CD8-positive, alpha-beta memory T cell (primary cell): ENCODE measurements at places on chromosomes 16 and 17.

- DNase-seq: no peak
Measured at GRCh38 chr17:45312477-45313420, 4.1 kb downstream of the MAP3K14 start.

GRCh38 chr16:30535106-30535776 lies 583 bp upstream of the ZNF747 start:
- DNase-seq: no peak

- no peak for DNase-seq
Measured at GRCh38 chr17:39014044-39014794, 47.0 kb upstream of the FBXO47 start.

- DNase-seq: peak; percentile 3
Measured at GRCh38 chr17:55348749-55349354, 72.8 kb downstream of the MMD start.

- no peak for DNase-seq
Measured at GRCh38 chr17:62219221-62219899, 154.3 kb upstream of the MED13 start.

- DNase-seq: peak; percentile 28
Measured at GRCh38 chr17:57408071-57408811, 151.9 kb downstream of the MSI2 start.

GRCh38 chr16:83215406-83216001 lies 588.7 kb downstream of the CDH13 start:
- DNase-seq: peak; percentile 16

DNA sequence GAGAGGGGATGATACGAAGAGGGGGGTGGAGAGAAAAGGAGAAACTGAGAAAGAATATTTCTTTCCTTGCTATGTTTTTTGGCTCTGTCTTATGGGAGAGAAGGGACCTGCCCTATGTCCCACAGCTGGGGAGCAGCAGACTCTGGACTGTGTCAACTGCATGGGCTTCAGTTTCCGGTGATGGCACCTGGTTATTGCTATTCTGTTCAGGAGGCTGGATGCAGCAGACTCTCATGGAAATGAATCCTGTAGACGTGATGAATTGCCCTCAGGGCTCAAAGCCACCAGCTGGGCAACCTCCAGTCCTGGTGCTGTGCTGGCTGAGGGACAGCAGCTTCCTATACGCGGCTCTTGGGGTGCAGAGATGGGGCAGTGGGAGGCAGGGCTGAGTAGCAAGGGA lies 121.2 kb downstream of the HAPSTR1 start:
- no peak for DNase-seq

GRCh38 chr17:38702916-38703741 lies 1.9 kb upstream of the MLLT6 start:
- no peak for DNase-seq

DNA sequence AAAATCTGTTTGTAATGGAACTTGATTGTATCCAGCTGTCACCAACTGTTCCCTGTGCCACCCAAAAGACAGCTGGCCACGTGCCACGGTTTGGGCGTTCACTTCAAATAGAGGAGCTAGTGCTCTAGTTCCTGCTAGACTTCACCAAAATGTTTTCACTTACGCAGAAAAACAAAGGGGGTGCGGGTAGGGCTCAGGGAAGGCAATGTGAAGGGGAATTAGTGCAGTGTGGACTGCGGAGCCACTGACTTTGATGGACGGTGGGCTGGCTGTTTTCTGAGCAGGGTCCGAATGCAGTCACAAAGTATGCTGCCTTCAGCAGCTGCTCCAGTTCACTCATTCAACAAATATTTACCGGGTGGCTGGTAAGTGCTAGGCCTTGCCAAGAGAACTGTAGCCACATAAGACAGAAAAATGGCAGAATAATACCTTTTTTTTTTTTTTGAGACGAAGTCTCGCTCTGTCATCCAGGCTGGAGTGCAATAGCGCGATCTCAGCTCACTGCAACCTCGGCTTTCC lies 7.6 kb upstream of the CYTH1 start:
- DNase-seq: no peak

GRCh38 chr17:36857698-36858097 lies 79.6 kb upstream of the LHX1 start:
- DNase-seq: no peak

DNA sequence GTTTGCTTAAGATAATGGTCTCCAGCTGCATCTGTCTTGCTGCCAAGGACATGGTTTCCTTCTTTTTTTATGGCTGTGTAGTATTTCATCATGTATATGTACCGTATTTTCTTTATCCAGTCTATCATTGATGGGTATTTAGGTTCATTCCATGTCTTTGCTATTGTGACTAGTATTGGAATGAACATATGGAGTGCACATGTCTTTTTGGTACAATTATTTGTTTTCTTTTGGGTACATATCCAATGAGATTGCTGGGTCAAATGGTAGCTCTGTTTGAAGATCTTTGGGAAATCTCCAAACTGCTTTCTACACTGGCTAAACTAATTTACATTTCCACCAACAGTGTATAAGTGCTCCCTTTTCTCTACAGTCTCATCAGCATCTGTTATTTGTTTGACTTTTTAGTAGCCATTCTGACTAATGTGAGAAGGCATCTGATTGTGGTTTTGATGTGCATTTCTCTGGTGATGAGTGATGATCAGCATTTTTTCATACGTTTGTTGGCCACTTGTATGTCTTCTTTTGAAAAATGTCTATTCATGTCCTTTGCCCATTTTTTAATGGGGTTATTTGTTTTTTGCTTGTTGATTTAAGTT lies 66.2 kb downstream of the TNFRSF13B start:
- no peak for DNase-seq

- no peak for DNase-seq
Measured at GRCh38 chr17:46822388-46822921, 4.0 kb upstream of the WNT3 start.

DNA sequence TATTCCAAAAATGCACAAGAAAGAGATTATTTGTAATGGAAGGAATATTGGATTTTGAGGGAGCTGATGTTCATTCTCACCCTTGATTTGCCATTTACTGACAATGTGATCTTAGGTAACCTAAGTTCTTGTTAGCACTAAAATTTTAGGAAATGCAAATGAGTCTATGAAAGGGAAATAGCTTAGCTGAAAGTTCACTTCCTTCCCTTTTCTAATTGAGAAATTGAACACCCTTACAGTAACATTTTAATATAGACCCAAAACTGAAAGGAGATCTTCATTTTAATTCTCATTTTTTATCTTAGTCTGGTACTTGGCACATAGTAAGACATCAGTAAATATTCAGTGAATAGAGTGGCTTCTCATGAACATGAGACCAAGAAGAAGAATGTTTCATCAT lies 10.9 kb upstream of the WSB1 start:
- no peak for DNase-seq

- no peak for DNase-seq
Measured at GRCh38 chr17:11996722-11997146, 541 bp downstream of the ZNF18 start.

GRCh38 chr16:82395212-82395611 lies 225.2 kb upstream of the MPHOSPH6 start:
- DNase-seq: no peak

GRCh38 chr16:27355610-27356009 lies 41.8 kb downstream of the IL4R start:
- no peak for DNase-seq

DNA sequence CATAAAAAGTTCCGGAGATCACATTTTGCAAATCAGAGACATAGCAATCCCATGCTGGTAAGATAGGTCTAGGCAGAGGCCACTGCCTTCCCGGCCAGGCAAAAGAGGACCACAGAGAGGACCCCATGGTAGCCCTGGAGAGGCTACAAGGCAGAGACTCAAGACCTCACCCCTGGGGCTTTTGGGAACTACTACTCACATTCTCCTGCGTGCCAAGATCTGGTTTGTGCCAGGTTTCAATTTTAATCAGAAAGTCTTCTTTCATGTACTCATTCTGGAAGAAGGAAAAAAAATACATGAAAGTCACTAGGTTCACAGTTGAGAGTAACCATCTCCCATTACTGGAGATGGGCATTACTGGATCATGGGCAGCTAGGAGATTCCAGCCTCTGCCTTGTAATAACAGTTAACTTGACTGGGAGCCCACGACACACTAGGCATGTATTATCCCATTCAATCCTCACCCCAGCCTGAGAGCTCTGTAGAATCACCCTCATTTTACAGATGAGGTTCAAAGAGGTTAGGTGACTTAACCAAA lies 21.2 kb downstream of the PITPNA start:
- no peak for DNase-seq

- DNase-seq: peak; percentile 2
Measured at GRCh38 chr16:74297145-74297665, 591 bp downstream of the PSMD7 start.

GRCh38 chr16:87015021-87015420 lies 302.2 kb downstream of the C16orf95 start:
- no peak for DNase-seq

DNA sequence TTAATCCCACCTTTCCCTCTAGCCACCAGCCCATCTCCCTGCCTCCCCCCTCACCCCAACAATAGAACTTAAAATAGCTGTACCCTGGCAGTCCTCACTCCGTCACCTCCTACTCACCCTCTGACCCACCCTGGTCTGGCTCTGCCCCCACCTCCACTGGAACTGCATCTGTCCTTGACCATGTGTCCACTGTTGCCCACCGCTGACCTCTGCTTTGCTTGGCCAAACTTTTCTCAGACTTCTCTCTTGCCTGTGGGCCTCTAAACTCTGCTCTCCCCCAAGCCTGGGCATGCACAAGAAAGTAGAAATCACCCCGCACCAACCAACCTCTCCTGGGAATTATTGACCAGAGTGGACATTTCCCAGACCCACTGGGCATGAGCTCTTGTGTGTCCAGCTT lies 169.8 kb downstream of the WSCD1 start:
- DNase-seq: no peak

- DNase-seq: no peak
Measured at GRCh38 chr17:65511316-65511715, 50.1 kb downstream of the AXIN2 start.

DNA sequence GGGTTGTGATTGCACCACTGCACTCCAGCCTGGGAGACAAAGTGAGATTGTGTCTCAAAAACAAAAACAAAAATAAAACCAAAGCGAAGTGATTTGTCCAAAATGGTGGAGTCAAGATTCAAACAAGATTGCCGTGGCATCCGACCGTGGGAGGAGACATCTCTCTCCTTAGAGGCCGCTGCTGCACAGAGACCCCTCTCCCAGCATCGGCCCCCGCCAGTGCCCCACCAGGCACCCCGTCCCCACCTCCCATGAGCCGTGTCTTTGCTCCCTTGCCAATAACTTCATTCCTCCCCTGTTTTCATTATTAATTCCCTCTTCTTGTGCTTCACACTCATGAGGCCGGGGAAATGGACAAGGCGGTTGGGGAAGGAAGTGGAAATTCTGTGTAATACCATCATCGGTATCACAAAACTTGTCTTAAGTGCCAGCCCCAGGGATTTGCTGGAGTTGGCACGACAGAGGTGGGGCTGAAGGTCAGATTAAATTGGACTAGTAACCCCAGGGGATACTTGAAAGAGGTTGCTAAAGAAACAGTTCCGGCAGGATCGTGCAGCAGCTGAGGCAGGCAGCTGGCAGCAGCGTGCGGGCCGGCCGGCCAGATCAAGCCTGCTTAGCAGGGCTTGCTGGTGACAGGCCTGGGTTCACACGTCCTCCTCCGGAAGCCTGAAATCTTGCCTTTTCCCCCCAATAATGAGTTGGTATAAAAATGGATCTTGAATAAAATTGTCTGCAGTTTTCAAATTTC lies 66.8 kb downstream of the RTN4RL1 start:
- DNase-seq: no peak

DNA sequence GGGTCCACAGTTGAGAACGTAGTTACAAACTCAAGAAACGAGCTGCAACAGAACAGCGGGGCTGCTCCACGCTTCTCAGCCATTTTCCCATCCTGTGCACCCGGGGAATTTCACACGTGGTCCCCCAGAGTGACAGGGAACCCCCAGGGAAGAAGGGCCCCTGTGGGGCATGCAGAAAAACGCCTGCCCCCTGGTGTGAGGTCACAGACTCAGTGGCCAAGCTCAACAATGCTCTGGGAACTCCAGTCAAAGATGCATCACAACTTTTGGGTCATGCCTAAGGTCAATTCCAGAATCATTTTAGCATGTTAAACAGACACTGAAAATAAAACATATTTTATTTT lies 115.4 kb downstream of the ZNF778 start:
- no peak for DNase-seq

GRCh38 chr16:89295915-89296314 lies 78.4 kb downstream of the ZNF778 start:
- no peak for DNase-seq

GRCh38 chr16:85555719-85556455 lies 57.2 kb upstream of the GSE1 start:
- DNase-seq: no peak

DNA sequence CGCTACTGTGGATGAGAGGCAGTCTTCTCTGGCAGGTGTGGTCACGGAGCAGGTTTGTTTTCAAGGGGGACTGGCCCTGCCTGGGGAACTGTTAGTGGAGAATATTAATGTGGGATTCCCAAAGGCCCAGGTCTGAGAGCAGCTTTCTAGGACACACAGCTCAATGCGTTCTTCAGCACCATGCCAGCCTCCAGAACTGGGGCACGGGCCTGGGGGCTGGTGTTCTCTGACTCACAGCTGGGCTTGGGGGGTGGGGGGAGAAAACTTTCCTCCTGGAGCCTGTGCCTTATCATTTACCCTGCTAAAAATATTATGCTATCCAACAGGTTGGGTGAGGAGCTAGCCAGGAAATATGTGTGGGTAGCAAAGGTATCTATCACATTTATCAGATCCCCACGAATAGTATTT lies 13.5 kb upstream of the LHX1 start:
- peak; percentile 16 for DNase-seq

GRCh38 chr17:50767446-50767845 lies at the start of gene ANKRD40CL:
Gene ANKRD40CL, minus strand, starts transcription at chr17:50767518. Its CDS starts 605 bp downstream, at chr17:50766913.
- no peak for DNase-seq

GRCh38 chr17:38568274-38568673 lies 37.5 kb downstream of the SRCIN1 start:
- DNase-seq: no peak

DNA sequence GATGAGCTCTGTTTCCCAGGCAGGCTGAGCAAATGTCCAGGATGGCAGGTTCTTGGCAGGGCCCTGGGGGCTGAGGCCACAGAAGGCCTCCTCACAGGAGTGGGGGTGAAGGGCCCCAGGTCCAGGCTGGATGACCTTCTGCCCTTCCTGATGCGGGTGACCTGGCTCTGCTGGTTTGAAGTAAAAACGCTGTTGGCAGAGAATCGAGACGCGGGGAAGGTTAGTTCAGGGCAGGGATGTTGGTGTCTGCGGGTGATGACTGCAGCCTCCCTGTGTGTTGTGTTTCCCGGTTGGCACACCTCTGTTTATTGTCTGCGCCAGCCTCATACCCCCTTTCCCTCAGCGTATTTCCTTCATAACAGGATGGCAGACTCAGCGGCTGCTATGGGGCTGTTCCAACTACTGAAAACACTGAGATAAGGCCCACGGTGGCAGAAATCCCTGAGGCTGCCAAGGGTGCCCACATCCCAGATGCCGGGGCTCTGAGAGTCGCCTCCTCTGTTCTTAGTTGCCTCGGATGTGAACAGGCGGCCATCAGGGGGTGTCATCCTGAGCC lies 104.6 kb downstream of the METRNL start:
- no peak for DNase-seq
